ENCODE measurements at places on chromosomes 6 and 20. TPM values are rescaled to one million over a fixed set of nuclear protein-coding genes. Genes with fewer than 3 reads are reported as not detected.

GRCh38 chr6:90083891-90084290 lies 189.6 kb downstream of the GJA10 start:
- DNase-seq = no peak

- no peak for DNase-seq
Measured at GRCh38 chr6:21970569-21971300, 326.1 kb downstream of the PRL start.

- DNase-seq = no peak
Measured at GRCh38 chr20:51970858-51971257, 168.5 kb upstream of the SALL4 start.

ADGB gene
- total RNA-seq = 0.31 TPM

DNA sequence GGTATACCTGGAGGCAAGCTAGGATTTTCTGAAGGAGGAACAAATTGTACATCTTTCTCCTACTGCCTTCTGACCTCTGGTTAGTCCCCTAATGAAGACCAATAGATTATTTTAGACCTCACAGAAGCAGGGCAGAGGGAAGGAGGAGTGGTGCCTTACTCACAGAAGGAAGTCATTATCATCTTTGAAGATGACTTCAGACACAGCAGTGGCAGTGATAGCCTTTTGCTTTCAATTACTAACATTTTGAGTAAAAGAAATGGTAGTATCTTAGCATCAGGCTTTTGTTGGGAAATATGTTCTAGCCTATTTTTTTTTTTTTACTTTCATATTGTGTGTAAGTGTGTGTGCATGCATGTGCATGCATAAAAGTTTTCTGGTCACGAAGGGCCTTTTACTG lies 164.2 kb upstream of the PLN start:
- no peak for DNase-seq

DNA sequence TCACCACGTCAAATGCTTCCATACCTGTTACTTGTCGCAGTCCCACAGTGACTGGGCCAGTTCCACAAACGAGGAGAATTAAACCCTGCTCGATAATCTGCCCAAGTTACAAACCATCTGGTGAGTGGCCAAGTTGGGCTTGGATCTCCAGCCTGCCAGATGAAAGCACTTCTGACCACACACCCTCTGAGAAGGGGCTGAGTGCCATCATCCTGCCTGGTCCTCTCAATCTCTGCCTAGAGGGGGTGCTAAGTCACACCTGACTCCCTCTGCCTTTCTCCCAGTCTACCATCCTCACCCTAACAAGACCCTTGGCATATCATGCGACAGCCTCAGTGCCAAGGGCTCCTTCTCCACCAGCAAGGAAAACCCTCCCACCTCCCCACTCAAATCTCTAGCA lies 15.8 kb downstream of the RRP36 start:
- no peak for DNase-seq
